ENCODE measurements at places on chromosomes 6 and 20.
A peak's percentile ranks its signal among the peaks of the same experiment; 100 is the strongest.

DNA sequence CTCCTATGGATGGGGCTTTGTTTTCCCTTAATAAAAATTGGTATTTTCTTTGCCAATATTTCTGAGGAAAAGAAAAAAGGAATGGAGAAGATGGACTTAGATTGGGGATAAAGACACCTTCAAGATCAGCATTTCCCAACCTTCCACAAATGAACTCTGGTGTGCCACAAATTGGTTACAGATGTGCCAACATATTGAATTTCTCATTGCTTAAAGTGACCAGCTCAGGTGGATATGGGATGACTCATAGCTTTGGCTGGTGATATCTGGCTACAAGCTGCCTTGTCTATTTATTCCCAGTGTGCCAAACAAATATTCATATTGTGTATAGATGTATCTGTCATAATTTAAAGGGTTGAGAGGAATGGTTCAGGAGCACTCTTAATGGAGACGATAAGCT is 32.5 kb downstream of the THEMIS start:
- no peak for DNase-seq

DNA sequence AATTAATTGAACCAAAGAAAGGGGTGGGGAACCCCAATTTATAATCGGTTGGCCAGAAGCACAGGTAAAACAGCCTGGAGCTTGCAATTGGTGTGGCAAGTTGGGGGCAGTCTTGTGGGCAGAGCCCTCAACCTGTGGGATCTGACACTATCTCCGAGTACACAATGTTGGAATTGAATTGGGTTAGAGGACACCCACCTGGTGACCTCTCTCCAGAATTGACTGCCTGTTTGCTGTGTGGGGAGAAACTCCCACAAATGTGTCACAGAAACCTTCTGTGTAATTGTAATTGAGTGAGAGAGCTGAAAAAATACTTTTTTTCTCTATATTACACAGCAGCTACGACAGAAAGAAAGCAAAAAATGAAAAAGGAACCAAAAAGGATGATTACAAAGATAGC is 53.0 kb upstream of the FAM83C start:
- DNase-seq, result no peak

DNA sequence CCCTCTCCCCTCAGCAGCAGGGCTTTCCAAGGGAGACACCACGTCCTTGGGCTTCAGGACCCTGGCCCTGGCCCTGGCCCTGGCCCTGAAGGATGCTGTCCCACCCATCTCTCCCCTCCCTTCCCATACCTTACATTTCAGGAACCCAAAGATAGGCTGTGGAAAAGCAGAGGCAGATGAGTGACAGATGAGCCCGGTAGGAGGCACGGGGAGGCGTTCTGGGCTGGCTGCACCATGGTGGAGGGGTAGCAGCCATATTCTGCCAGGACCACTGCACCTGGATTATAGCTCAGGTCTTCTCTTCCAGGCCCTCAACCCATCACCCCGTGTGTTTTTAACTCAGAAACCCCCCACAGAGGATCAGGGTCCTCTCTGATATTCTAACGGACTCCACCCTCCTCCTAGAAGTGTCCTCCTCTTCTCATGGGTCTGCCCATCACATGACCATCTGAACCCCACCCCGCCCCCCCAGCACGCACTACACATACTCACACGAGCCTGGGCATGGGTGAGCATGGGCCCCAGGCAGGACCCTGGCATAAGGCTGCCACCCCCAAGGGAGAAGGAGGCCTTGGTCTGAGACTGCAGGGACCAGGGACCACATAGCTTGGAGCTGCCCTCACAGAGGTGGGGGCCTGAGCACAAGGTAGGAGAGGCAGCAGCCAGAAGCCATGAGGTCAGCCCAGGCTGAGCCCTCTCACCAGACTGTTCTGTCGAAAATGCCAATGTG is 220.8 kb upstream of the CDH4 start:
- no peak for DNase-seq

GRCh38 chr6:137763886-137764285 is 103.2 kb upstream of the TNFAIP3 start:
- DNase-seq, result no peak

- DNase-seq, result peak; percentile 37
These were observed 172.2 kb downstream of the AIG1 start for GRCh38 chr6:143232849-143233248.

DNA sequence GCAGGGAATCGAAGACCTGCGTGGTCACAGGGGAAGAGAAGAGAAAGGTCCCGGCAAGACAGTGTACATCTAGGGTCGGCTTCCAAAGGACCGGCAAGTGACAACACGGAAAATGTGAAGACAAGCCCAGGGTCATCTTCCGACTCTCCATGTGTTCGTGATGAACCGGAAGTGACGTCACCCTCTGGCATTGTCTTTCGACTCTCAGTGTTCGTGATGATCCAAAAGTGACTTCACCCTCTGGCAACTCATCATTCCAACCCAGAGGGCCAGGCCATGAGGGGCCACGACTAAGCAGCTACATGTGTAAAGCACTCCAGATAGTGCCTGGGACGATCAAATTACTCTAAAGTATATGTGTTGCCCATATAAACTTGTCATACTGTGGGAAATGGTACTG is 290.8 kb downstream of the THBS2 start:
- DNase-seq, result no peak

GRCh38 chr6:18203786-18204185 is 48.6 kb downstream of the KDM1B start:
- DNase-seq, result no peak

DNA sequence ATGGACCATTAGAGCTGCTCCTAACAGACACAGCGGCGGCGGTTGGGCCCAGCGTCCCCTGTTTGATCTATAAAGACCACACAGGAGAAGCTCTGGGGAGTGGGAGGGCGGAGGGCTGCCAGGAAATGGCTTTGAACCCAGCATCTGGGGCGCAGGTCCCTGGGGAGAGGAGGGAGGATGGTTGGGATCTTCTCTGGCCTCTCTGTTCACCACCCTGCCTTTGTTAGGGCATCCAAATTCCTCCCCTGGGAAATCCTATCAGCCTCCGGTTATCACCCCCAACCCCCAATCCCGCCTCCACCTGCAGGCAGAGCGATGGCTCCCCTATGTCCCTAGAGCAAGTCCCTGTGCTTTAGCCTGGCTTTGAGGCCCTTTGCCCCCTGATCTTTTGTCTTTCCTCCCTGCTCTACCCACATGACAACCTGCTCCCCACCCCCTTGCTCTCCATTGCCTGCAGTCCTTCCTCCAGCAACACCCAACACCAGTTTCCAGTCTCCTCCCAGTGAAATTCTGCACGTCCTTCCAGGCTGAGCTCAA is 7.1 kb downstream of the XKR7 start:
- no peak for DNase-seq

DNA sequence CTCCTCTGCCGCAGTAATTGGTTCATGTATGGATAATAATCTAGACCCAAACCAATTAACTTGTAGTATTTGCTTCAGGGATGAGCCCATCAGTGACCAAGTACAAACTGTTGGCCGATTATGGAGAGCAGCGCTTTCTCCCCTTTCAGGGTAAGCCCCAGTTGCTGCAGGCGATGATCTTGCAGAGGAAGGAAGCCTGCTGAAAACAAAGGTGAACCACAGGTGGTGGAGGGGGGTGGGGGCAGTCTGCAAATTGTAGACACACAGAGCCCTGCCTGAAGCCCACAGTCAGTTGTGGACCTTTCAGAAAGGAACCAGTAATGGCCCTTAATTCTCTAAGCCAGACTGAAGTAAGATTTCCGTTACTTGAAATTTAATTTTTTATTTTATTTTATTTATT is 167.9 kb upstream of the JARID2 start:
- DNase-seq, result no peak

DNA sequence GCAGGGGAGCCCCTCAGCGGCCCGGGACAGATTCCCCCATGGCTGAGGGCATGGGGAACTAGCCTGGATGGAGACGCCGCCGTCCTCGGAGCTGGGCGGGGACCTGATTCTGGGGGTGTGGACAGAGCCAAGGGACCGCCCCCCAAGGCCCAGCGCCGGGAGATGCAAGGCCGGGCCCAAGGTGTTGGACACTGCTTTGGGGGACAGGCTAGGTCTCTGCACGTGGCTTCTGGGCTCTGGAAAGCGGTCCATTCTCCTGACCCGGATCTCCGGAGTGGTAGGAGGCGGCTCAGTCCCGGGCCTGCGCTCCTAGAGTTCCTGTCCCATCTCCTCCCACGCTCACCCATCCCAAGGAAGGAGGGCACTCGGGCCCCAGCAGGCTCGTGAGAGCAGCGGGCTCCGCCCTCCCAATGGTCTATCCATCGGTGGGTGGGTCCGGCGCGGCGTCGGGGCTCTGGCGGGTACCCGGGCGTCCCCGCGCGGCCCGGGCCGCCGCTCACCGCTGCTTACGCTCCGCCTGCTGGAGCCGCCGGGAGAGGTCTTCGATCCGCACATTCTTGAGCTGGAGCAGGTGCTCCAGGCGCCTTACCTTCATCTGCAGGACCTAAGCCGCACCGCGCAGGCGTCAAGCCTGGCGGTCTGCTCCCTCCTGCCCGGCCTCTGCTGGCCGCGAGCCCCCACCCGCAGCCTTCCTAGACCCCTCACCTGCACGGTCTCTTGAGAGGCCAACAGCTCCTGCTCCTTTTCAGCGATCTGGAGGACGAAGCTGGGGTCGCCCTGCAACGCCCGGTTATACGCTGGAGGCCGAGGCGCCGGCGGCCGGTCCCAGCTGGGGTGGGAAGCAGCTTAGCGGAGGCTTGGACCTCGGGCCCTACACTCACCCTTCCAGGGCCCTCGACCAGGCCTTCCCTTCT is 3.3 kb downstream of the SPEF1 start:
- peak; percentile 68 for DNase-seq

DNA sequence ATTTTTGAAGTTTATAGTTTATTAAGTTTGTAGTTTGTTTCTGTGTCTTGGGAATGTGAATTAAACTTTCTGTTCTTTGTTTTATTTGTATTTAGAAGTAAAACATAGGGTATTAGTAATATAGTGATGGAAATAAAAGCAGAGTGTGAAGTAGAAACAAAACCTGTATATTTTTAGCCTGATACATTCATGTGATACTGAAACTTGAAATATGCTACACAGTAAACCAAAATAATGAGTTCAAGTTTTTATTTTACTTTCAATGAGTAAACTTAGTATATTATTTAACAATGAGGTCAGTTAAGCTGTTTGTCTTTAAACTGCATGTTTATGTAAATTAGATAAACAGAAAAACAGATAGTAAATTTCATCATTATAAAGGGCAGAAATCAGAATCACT is 1592.6 kb downstream of the GRIK2 start:
- DNase-seq, result no peak

- DNase-seq, result peak; percentile 4
These were observed 187.1 kb upstream of the TCF21 start for GRCh38 chr6:133701633-133702331.

GRCh38 chr6:74578339-74578738 is 627.5 kb downstream of the COL12A1 start:
- DNase-seq, result no peak

- no peak for DNase-seq
These were observed 2.1 kb upstream of the CDKN1A start for GRCh38 chr6:36676141-36677058.

DNA sequence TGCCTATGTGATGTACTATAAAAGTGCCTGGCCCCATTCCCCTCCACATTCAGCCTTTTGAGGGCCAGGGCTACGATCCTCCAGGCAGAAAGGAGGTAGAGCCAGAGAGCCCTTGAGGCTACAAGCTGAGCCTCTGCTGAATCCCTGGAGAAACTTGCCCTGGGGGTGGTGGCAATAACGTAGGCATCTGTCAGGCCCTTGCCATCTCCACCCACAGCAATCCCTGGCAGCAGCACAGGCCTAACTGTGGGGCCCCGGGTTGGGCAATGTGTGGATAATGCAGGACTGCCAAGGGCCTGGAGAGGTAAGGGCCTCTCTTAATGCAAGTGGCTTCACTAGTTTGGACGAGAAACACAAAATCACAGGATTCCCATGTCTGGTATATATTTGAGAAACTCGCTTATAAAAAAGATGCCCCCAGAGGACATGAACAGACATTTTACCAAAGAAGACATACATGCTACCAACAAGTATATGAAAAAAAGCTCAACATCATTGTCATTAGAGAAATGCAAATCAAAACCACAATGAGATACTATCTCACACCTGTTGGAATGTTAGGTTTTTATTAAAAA is 99.0 kb downstream of the QRSL1 start:
- DNase-seq, result no peak

GRCh38 chr20:50368813-50369224 is 141.4 kb upstream of the PTPN1 start:
- no peak for DNase-seq

DNA sequence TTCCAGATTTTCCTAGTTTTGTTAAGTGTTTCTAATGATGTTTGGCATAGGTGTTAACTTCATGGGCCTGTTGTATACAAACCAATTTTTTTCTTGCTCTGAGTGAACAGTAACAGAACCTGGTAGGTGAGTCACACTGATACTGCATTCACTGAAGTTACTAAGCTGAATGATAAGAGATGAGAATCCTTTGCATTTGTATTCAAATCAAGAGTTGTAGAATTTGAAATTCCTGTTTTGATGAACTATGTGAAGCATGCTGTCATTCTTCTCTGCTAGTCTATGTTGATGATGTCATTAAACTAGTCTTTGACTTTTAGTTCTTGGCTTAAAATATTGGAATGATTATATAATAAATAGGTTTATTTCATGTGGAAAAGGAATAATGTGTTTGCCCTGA is 37.9 kb downstream of the PTPRA start:
- no peak for DNase-seq

- DNase-seq, result no peak
These were observed 395.9 kb downstream of the CDH26 start for GRCh38 chr20:60354024-60354580.

DNA sequence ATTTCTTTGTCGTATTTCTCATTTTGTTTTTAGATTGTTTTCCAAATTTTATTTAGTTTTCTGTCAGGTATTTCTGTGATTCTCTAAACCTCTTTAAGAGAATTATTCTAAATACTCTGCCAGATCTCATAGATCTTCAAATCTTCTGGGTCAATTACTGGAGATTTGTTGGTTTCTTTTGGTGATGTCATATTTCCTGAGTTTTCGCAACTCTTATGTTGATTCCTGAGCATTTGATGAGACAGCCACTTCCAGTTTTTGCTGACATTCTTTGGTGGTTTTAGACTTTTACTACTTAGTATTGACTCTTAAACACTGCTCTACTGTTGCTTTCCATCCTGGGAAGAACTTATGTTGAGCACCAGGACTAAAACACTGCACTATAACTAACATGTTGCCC is 21.9 kb downstream of the ADGB start:
- DNase-seq, result no peak

- DNase-seq, result no peak
These were observed 221.9 kb downstream of the ADGRG6 start for GRCh38 chr6:142523515-142524375.

DNA sequence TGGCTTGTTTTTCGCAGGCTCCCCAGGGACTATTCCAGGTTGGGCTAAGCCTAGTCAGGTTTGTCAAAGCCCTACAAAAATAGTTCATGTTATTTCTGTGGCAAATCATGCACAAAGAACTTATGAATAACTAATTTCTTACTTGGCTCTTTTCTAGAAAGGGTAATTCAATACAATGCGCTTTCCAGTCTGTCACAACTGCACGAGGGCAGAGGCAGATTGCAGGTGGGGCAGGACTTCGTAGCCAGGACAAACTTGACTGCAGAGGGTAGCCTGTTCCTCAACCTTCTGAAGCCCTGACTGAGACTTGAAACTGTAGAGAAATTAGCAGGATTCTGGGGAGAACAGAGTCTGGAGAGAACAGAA is 253.5 kb downstream of the QKI start:
- no peak for DNase-seq

GRCh38 chr6:46312654-46313053 is 141.9 kb upstream of the ENPP5 start:
- no peak for DNase-seq
